ENCODE measurements at places on chromosomes 3 and 15. TPM values are rescaled to one million over a fixed set of nuclear protein-coding genes. Genes with fewer than 3 reads are reported as not detected.

Gene ACTRT3
- 9.2 TPM for total RNA-seq

Gene CILP
- 2.8 TPM for total RNA-seq

Gene WDR72
- total RNA-seq = not detected

Gene AP3S2
- total RNA-seq = 48.5 TPM

Gene CATSPER2
- total RNA-seq = 0.65 TPM

Gene CPN2
- not detected for total RNA-seq

Gene UPK1B
- not detected for total RNA-seq

Gene UQCRC1
- total RNA-seq = 311 TPM

Gene DPPA4
- total RNA-seq = 2.3 TPM

Gene CCRL2
- 0.12 TPM for total RNA-seq

Gene TMOD3
- 58.9 TPM for total RNA-seq

Gene WDR93
- total RNA-seq = not detected

Gene P2RY14
- 0.16 TPM for total RNA-seq

Gene BOC
- 60.7 TPM for total RNA-seq

Gene MORC1
- not detected for total RNA-seq

Gene CADM2
- total RNA-seq = 0.12 TPM

Gene FGF7
- total RNA-seq = 157 TPM

Gene CCDC54
- total RNA-seq = not detected

Gene ZNF860
- total RNA-seq = 0.85 TPM

Gene WHAMM
- 6.9 TPM for total RNA-seq

Gene PLIN1
- total RNA-seq = 0.16 TPM

Gene NME9
- not detected for total RNA-seq

Gene HTR3D
- not detected for total RNA-seq

Gene STXBP5L
- total RNA-seq = not detected

Gene IL16
- 1.1 TPM for total RNA-seq

Gene SMAD6
- 19.3 TPM for total RNA-seq

Gene CHRM5
- total RNA-seq = under 0.01 TPM

Gene CCDC13
- total RNA-seq = 0.16 TPM

Gene SLC6A20
- total RNA-seq = not detected

Gene C3orf80
- 0.61 TPM for total RNA-seq

Gene TGM4
- total RNA-seq = not detected

Gene FRMD5
- total RNA-seq = 0.16 TPM

Gene GOLGA6L10
- total RNA-seq = 0.36 TPM

Gene NPAP1
- not detected for total RNA-seq

Gene NEK10
- 10.9 TPM for total RNA-seq

Gene UBE2Q2
- 62.1 TPM for total RNA-seq

Gene GPX1
- 140 TPM for total RNA-seq

Gene IQCF5
- not detected for total RNA-seq

Gene FAM81A
- total RNA-seq = 0.12 TPM

Gene ATP13A5
- not detected for total RNA-seq

Gene IL17RB
- total RNA-seq = 0.49 TPM
